Cerebellar nuclear complex (tissue), 1 donor: ENCODE measurements at places on chromosomes 6 and 20.

DNA sequence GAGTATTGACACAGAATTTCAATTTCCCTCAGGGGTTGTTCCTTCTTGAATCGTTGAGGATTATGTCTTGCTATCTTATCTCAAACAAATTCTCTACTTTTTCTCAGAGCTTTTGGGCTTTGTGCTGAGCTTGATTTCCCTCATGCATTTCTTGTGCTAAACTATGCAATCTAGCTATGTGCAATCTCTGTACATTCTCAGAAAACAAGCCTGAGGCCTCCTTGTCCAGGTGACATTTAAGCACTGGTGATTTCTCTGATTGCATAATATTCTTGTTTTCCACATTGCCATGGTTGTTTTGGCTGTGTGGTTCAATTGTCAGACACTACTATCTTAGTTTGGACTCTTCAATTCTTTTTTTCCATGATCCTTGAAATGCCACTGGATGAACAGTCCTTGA lies 81.2 kb upstream of the MAN1A1 start:
- no peak for DNase-seq

GRCh38 chr6:83677791-83678190 lies 31.1 kb downstream of the SNAP91 start:
- no peak for DNase-seq

DNA sequence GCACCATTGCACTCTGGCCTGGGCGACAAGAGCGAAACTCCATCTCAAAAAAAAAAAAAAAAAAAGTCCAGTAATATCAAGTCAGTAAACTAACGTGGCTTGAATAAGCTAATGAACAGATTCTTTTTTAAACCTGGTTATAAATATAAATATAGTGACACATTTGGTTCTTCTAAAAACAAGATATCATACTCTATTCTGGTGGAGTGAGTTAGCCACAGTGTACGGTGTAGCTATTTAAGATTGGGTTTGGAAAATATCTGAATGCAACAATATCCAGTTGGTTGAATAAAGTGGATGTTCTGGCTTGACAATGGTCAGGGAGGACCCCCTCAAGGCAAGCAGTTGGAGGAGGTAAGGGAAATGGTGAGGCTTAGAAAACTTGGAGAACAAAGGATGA lies 5.9 kb upstream of the DEK start:
- DNase-seq: no peak

- no peak for DNase-seq
Observed at GRCh38 chr20:20224806-20225205, 143.1 kb upstream of the INSM1 start.

DNA sequence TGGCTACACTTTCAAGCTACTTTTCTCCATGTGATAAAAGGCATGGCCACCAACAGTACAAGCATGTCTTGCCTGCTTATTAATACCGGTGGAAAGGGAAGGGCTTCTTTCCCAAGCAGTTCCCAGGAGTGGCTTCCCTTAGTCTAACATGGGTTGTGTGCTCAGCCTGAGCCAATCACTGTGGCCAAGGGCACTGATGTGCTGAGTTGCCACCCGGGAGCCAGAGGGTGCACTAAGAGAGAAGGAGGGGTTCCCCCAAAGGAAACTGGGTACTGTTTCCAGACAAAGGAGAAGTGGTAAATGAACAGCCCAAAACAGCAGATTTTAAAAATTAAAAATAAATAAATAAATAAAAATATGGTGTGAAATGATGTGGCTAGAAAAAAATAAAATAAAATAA lies 68.5 kb downstream of the BANF2 start:
- DNase-seq: no peak

GRCh38 chr6:116335612-116336215 lies 35.0 kb upstream of the DSE start:
- no peak for DNase-seq

GRCh38 chr6:97214671-97215070 lies 68.3 kb downstream of the MMS22L start:
- DNase-seq: no peak

DNA sequence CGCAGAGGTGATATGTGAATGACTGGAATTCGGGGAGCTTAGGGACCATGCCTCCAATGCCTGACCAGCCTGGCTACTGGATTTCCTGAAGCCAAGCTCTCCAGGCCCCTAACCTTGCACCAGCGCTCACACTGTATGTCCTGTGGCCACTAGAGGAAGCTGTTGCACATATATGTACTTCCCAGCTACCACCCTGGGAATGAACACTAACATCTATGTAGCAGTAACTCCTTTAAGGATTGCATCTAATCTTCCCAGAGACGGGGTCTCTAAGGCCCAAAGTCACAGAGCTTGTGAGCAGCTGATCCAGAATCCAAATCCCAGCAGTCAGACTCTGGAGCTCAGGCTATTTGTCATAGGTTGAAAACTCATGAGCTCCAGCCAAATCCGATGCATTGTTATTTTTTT lies 20.4 kb upstream of the BPIFB1 start:
- no peak for DNase-seq

DNA sequence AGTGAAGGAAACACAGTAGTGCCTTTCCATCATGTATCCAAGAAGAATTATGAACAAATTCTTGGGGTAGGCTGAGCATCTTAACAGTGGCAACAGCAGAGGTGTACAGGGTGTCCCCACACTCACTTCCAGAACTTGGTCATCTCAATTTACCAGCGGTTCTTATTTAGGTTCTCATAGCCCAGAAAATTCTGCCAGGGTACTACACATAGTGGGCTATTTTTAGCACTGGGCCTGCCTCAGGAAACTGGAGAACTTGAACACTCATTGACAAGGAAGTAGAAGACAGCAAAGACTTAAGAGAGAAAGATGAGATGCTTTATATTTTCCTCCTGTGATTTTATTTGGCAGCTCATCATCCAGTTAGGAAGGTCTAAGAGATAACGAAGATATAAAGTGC lies 71.8 kb upstream of the PHIP start:
- DNase-seq: no peak

GRCh38 chr20:14902432-14903089 lies 565.1 kb upstream of the FLRT3 start:
- DNase-seq: no peak

DNA sequence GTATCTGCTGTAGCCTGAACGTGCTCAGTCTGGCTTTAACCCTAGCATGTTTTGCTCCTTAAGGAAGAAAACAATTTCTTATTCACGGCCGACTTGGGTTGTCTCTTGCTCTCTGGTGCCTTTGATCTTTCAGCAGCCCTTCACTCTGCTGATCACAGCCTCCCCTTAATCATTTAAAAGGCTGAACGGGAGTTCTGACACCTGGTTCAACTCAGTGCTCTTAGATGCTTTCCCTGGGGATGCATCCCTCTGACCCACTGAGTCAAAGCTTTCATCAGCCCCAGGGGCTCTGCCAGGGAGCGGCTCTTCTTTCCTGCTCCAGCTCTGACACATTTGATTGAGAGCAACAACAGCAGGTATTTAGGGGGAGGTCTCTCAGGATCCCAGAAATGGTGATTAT lies 79.0 kb upstream of the FYN start:
- DNase-seq: no peak

DNA sequence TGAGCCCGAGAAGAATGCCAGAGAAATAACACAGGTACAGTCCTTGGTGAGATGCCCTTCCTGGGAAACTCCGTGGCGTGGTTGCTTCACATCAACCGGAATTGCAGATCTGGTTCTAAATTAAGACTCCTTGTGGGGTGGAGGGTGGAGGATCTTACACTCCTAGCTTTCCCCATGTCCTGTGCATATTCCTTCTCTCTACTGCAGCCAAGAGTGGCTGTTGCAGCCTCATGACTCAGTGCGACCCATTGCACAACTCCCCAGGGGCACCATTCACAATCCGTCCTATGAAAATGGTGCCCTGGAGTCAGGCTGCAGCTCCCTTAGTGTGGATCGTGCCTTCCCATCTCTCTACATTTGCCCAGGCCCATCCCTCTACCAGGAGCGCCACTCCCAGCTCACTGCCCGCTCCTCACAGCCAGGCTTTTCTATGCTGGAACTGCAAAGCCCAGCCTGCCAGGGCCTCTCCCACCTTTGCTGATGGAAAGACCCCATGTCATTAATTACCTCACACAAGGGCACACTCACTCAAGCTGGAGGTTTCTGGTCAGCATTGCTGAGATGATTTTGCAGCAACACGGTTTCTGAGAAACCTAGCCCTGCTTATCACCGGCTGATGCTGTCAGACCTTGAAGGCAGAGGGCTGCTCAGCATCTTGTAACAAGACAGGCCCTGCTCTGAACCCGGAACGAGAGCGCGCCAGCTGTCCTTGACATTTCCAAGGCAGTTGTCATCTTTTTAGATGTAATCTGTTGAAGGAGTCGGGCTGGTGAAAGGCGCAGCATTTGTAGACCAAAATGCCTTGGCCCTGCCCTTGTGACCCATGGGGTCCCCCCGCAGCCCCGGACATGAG lies 39.7 kb downstream of the SIRPA start:
- DNase-seq: no peak

DNA sequence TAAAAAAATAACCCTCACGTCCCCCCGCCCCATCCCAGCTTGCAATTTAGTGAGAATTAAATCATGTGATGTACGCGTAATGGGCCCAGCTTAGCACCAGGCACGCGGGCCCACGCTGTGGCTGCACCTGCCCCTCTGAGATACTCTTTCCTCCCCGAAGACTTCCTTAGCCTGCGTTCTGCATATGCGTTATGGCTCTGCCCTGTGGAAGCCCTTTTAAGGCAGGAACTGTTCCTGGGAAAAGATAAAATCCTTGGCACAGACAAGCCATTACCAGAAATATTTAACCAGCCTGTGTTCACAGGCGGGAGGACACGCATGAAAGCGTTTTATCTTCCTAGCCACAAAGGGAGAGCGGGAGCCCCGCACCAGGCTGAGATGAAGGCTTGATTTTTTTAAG lies 311.0 kb downstream of the LRFN2 start:
- DNase-seq: no peak

GRCh38 chr6:155325700-155326516 lies 11.6 kb upstream of the TFB1M start:
- DNase-seq: no peak

- no peak for DNase-seq
Observed at GRCh38 chr6:1770435-1770843, 160.7 kb downstream of the FOXC1 start.

DNA sequence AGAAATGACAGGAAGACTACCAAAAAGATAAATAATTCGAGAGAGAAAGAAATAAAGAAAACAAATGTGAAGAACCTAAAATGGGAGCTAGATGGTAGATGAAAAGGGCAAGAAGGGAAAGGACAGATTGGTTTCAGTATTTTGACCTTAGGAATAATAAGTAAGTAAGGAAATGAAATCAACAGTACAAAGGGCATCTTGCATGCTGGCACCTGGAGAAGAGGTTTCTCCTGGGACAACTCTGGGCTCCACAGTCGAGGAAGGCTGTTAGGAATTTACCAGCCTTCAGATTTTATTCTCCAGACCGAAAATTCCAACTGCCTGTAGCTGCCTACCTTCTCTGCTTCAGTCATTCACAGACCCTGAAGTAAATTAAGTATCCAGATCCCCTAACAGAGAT lies 80.5 kb downstream of the SMLR1 start:
- no peak for DNase-seq

DNA sequence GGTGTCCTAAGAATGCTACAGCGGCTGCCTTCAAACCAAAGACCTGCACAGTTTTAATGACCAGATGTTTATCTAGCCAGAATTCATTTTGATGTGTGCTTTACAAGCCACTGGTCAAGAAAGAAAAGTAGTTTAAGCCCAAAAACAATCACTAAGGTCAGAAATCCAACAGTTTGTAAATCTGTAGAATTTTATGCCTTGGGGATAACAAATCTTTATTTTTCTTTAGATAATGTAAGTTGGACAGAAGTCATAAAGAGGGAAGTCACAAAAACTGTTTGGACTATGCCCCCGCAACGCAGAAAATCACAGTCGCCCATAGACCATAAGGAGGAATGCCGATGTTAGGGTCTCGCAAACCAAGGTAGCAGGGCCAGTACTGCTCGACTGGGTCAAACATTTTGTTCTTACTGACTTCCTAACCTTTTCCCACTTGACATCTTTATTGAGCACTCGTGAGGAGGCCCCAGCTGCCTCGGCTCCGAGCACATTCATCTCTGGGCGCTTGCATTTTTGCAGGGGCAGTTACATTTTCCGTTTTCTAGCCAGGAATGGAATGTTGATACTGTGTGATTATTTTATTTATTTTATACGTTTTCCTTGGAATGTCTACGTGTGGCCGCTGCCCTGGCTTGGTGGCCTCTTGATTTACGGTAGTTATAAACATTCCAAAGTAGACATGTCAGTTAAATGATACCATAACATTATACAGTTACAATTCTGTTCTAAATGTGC lies 56.7 kb upstream of the APCDD1L start:
- DNase-seq: no peak

DNA sequence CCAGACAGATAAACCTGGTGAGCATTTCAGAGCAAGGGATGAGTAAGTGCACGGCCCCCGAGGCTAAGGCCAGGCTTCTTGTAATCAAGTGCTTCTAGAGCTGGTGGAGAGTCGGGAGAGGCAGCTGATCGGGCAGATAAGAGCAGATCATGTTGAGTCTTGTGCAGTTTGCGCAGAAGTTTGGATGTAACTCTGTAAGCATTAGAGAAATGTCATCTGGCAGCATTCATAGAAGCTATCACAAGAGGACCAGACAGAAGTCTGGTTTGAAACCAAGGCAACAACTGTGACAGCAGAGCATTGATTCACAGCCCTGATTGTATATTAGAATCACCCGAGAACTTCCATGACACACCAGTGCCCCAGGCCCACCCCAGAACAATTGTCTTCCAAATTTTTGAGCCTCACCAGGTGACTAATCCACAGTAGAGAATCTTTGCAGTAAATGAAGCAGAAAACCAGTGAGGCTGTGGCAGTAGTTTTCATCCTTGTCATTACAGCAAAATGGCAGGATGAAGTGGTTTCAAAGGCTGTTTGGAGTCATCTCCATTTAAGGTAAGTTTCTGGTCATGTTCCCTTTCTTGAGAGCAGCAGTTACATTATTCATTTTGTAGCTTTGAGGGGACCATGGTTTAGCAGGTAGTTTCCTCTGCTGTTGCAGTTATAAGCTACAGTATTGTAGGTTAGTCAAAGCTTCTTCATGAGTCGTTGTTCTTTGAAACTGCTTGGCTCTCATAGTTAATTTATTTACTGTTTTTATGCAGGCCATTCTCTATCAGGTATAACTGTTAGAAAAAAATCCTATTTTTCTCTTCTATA lies 84.1 kb downstream of the RNF217 start:
- DNase-seq: no peak
